Tibial nerve (tissue), 4 donors: ENCODE measurements at places on chromosomes 11 and 22. TPM values are rescaled to one million over a fixed set of nuclear protein-coding genes. Genes with fewer than 3 reads are reported as not detected.

DNA sequence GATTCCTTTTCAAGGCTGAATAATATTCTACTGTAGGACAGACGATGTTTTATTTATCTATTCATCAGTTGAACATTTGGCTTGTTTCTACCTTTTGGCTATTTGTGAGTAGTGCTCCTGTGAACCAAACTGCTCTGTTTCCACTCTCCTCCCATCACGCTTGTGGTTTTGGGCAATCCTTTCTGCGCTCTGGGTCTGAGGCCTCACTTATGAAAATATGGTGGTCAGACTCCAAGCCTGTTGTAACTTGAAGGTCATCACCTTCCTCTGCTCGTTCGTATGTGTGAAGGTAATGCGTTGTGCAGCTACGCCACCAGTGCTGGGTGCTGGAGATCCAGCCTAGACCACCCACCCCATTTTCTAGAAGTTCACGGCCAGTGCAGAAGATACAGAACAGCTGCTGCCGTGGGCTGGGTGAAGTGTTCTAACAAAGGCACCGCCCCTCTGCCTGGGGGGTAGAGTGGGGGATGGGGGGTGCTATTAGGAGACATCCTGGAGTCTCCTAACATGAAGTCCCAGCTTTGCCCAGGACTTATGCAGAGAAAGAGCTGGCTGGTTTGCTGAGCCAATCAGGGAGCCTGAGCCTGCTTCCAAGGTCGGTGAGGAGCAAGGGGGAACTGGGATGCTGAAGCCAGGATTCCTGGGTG, 21.0 kb downstream of the PTPN5 start:
- H3K4me3 ChIP-seq = no peak overlapping the region
- H3K27ac ChIP-seq = no peak overlapping the region
- H3K4me1 ChIP-seq = no peaks in the 10 kb centered on the region
- no peaks in the 10 kb centered on the region for H3K36me3 ChIP-seq
- no peak for DNase-seq

- H3K4me3 ChIP-seq = no peak overlapping the region
- H3K4me1 ChIP-seq = no peaks in the 10 kb centered on the region
- DNase-seq = no peak
- no peaks in the 10 kb centered on the region for H3K36me3 ChIP-seq
- H3K27ac ChIP-seq = no peak overlapping the region
- H3K27me3 ChIP-seq = no peaks in the 10 kb centered on the region
Measured at GRCh38 chr11:105233285-105233684, 93.7 kb upstream of the CARD18 start.

GRCh38 chr11:97259434-97259833, 869.6 kb downstream of the JRKL start:
- H3K36me3 ChIP-seq = no peaks in the 10 kb centered on the region
- no peaks in the 10 kb centered on the region for H3K27me3 ChIP-seq
- no peak overlapping the region for H3K27ac ChIP-seq
- H3K4me3 ChIP-seq = no peak overlapping the region
- no peak for DNase-seq

GRCh38 chr22:20131859-20132685, 468 bp downstream of the ZDHHC8 start:
- H3K4me1 ChIP-seq = peaks cover 64% of the 10 kb centered on the region
- peak overlapping the region; percentile 80 for H3K4me3 ChIP-seq
- H3K27ac ChIP-seq = peak overlapping the region; percentile 94
- no peaks in the 10 kb centered on the region for H3K27me3 ChIP-seq
- no peaks in the 10 kb centered on the region for H3K36me3 ChIP-seq

- H3K27me3 ChIP-seq = no peaks in the 10 kb centered on the region
- no peak overlapping the region for H3K27ac ChIP-seq
- no peaks in the 10 kb centered on the region for H3K36me3 ChIP-seq
- H3K4me1 ChIP-seq = peaks cover 10% of the 10 kb centered on the region
- no peak overlapping the region for H3K4me3 ChIP-seq
- DNase-seq = no peak
Measured at GRCh38 chr11:124669193-124669592, 4.3 kb downstream of the SIAE start.

GRCh38 chr11:67368621-67369020, 4.8 kb downstream of the CLCF1 start:
- no peak overlapping the region for H3K4me3 ChIP-seq
- H3K36me3 ChIP-seq = peaks cover 21% of the 10 kb centered on the region
- H3K4me1 ChIP-seq = peaks cover 69% of the 10 kb centered on the region
- no peak overlapping the region for H3K27ac ChIP-seq

DNA sequence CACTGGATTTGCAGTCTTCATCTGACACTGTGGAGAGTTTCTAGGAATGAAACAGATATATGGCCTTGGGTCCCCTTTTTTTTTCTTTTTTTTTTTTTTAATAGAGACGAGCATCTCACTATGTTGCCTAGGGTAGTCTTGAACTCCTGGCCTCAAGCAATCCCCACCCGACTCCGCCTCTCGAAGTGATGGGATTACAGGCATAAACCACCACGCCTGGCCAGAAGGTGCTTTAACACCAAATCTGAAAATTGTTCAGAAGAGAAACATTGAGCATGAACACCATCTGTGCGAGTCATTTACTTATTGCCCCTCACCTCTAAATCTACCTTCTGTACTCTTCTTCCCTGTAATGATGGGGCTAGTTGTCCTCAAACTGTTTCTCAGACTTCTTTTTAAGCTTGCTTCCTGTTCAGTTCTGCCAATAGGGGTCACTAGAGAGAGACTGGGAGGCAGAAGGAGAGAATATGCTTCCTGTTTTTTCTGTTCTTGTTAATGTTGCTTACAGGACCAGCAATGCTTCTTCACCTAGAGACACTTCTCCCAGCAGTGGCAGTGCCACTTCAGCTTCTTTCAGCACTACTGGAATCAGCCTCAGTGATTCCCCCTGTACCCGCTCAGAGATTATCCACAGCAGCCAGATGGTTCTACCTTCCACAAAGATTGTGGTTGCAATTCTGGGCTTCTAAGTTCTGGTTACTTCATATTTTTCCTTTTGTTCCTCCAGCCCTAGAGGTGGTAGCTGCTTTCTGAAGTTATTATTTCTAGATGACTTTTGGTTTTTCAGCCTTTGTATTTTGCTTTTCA, 20.8 kb upstream of the ZBED5 start:
- H3K4me1 ChIP-seq = no peaks in the 10 kb centered on the region
- no peaks in the 10 kb centered on the region for H3K27me3 ChIP-seq
- DNase-seq = no peak
- H3K36me3 ChIP-seq = no peaks in the 10 kb centered on the region

DNA sequence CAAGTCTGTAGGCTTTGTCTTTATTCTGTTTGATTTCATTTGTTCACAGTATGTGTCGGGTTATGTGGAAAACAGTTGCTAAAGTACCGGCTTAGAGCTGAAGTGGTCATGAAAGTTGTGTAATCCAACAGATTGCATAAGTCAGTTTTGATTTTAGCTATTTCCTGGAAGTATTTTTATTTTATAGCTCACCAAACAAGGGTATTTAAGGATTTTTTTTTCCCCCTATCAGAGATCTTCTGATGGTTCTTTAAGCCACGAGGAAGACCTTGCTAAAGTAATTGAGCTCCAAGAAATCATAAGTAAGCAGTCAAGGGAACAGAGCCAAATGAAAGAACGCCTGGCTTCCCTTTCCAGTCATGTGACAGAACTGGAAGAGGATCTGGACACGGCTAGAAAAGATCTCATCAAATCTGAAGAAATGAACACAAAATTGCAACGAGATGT, 55.9 kb downstream of the PPFIA1 start:
- H3K27ac ChIP-seq = peak overlapping the region; percentile 75
- H3K36me3 ChIP-seq = peaks cover 4% of the 10 kb centered on the region
- no peak overlapping the region for H3K4me3 ChIP-seq
- peak; percentile 67 for DNase-seq

DNA sequence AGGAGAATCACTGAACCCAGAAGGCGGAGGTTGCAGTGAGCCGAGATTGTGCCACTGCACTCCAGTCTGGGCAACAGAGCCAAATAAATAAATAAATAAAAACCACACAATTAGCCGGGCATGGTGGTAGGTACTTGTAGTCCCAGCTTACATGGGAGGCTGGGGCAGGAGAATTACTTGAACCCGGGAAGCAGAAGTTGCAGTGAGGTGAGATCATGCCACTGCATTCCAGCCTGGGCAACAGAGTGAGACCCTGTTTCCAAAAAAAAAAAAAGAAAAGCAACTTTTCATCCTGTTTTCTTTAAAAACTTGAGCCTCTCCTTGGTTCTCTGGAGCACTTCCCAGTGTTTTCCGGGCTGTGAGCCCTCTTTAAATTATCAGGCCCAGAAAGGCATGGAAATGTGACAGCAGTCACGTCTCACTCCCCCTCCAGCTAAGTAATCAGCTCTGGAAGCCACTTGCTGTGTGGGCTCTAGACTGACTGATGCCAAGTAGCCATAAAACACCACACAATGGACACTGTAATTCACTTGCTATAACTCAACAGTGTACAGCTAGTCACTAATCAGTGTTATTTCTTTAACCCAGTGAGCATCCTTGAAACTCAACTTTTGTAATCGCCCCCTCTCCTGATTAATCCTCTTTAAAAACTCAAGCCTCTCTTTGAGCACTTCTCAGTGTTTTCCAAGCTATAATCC, 13.0 kb upstream of the MCHR1 start:
- DNase-seq = no peak
- no peak overlapping the region for H3K27ac ChIP-seq
- H3K27me3 ChIP-seq = no peaks in the 10 kb centered on the region
- no peaks in the 10 kb centered on the region for H3K4me1 ChIP-seq
- H3K36me3 ChIP-seq = no peaks in the 10 kb centered on the region
- no peak overlapping the region for H3K4me3 ChIP-seq

DNA sequence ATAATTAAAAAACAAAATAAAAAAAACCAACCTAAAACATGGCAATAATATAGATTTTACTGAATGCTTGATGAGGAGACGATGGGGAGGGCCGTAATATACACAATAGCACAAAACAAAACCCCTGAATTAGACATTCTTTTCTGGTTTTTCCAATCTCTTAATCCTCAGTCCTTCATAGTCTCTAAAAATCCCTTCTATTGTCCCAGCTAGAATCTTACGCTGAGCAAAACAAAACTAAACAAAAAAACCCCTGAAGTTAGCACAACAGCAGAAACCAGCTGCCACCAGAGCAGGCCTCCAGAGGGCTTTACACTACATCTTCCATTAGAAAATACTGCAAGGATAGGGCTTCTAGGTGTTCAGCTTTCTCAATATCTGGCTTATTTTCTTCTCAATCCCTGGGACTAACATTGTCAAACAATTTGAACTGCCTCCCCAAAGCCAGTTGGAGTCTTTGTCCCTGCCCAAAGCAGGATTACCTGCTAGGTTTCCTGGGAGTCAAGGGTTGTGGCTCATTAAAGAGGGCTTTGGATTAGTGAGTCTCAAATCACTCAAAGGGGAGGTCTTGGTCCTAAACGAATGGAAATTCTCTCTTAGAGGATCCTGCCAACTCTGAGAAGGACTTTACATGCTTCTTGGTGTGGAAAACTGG, 2.1 kb upstream of the RNF26 start:
- no peak overlapping the region for H3K4me3 ChIP-seq
- no peak overlapping the region for H3K27ac ChIP-seq
- H3K27me3 ChIP-seq = no peaks in the 10 kb centered on the region
- no peaks in the 10 kb centered on the region for H3K36me3 ChIP-seq
- H3K4me1 ChIP-seq = peaks cover 29% of the 10 kb centered on the region
- DNase-seq = no peak

- no peak within 1 kb of the TSS for H3K27ac ChIP-seq
- DNase-seq = no peak
- H3K36me3 ChIP-seq = no peaks in the 10 kb centered on the region
- H3K27me3 ChIP-seq = no peaks in the 10 kb centered on the region
Measured at GRCh38 chr22:24005201-24005600, at the start of gene GSTT4. Gene GSTT4, minus strand, starts transcription at chr22:24005453. Its CDS starts 97 bp downstream, at chr22:24005356.

GRCh38 chr11:91495837-91496236, 728.8 kb upstream of the FAT3 start:
- DNase-seq = no peak
- H3K27me3 ChIP-seq = no peaks in the 10 kb centered on the region

DNA sequence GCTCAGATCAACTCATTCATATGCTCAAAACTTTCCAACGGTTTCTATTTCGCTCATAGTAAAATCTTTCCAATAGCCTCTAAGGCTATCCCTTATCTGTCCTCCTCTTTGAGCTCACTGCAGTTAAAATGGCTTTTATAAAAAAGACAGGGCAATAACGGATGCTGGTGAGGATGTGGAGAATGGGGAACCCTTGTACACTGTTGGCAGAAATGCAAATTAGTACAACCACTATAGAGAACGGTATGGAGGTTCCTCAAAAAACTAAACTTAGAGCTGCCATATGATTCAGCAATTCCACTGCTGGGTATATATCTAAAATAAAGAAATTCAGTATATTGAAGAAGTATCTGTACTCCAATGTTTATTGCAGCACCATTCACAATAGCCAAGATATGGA, 345.6 kb downstream of the DLG2 start:
- H3K27me3 ChIP-seq = no peaks in the 10 kb centered on the region
- no peaks in the 10 kb centered on the region for H3K36me3 ChIP-seq
- no peak overlapping the region for H3K4me3 ChIP-seq
- no peak overlapping the region for H3K27ac ChIP-seq
- H3K4me1 ChIP-seq = no peaks in the 10 kb centered on the region

GRCh38 chr11:8558436-8558835, 35.6 kb downstream of the STK33 start:
- H3K27ac ChIP-seq = no peak overlapping the region
- H3K36me3 ChIP-seq = no peaks in the 10 kb centered on the region
- no peaks in the 10 kb centered on the region for H3K4me1 ChIP-seq
- no peak overlapping the region for H3K4me3 ChIP-seq
- DNase-seq = no peak

DNA sequence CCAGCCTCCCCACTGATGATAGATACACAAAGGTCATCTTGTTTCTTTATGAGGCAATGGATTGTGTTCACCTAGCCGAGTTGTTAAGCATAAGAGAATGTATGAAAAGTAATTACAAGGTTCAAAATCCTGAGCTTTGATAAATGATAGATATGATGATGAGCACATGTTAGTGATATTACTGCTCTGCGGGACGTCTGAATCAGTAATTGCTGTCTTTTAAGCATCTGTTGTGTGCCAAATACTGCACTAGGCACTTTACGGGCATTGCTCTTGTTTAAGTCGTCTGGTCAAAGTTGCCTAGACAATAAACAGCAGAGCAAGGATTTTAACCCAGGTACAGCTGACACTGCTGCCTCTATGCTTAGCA, 559 bp upstream of the RNF141 start:
- H3K4me1 ChIP-seq = peaks cover 6% of the 10 kb centered on the region
- no peak for DNase-seq
- no peaks in the 10 kb centered on the region for H3K27me3 ChIP-seq
- H3K27ac ChIP-seq = peak overlapping the region; percentile 91
- no peaks in the 10 kb centered on the region for H3K36me3 ChIP-seq
- peak overlapping the region; percentile 79 for H3K4me3 ChIP-seq

- no peaks in the 10 kb centered on the region for H3K36me3 ChIP-seq
- no peak overlapping the region for H3K4me3 ChIP-seq
- peaks cover 5% of the 10 kb centered on the region for H3K4me1 ChIP-seq
- no peaks in the 10 kb centered on the region for H3K27me3 ChIP-seq
- H3K27ac ChIP-seq = no peak overlapping the region
Measured at GRCh38 chr11:33668468-33668825, 32.2 kb downstream of the C11orf91 start.

- DNase-seq = no peak
- H3K27ac ChIP-seq = peak overlapping the region; percentile 62
- H3K4me3 ChIP-seq = no peak overlapping the region
- no peaks in the 10 kb centered on the region for H3K27me3 ChIP-seq
- H3K36me3 ChIP-seq = no peaks in the 10 kb centered on the region
- peaks cover 63% of the 10 kb centered on the region for H3K4me1 ChIP-seq
Measured at GRCh38 chr22:39179841-39180335, 27.4 kb upstream of the CBX7 start.

SNX32 gene
- total RNA-seq = not detected

HEPN1 gene
- not detected for total RNA-seq

TMPRSS6 gene
- total RNA-seq = not detected

SLC22A12 gene
- not detected for total RNA-seq

C22orf31 gene
- total RNA-seq = not detected

LRRC74B gene
- total RNA-seq = 0.39 TPM

RFPL1 gene
- total RNA-seq = not detected
